T-helper 2 cell (primary cell): ENCODE measurements at places on chromosomes 1 and 21.

DNA sequence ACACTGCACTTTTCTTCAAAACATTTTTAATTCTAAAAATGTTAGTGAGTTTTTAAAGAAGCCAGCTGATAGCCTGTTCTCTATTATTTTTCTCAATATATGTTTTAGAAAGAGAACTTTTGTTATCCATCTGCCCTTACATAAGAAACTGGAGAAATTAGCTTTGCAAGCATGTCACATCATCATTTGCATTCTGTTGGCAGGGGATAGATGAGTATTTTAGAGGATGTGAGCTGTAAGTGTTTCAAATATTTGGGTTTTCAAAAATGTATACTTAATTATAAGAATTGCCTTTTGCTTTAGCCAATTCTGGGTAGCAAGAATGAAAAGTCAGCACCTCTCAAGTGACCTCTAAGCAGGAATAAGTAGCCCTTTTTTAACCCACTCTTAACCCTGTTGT, 7.4 kb downstream of the NFIA start:
- DNase-seq: no peak

GRCh38 chr1:178652506-178653490, 72.2 kb upstream of the RALGPS2 start:
- DNase-seq: no peak

GRCh38 chr1:234961456-234962339, 166.9 kb downstream of the TOMM20 start:
- no peak for DNase-seq

DNA sequence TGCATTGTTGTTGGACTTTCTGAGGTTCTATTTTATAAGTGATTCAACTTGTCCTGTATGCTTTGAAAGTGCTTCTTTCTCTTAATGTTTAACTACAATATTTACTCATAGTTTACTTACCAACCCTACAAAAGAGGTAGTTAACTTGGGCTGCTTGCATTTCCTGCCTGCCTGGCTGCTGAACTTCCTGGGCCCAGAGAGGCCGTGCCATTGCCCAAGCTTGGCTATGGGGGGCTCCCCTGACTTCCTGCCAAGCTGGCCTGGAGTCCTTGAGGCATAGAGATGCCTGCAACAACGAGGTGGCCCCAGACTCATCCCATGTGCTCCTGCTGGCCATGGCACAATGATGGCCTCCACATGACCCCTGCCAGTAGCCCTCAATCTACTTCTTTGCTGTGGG, 361.6 kb upstream of the PLD5 start:
- no peak for DNase-seq

DNA sequence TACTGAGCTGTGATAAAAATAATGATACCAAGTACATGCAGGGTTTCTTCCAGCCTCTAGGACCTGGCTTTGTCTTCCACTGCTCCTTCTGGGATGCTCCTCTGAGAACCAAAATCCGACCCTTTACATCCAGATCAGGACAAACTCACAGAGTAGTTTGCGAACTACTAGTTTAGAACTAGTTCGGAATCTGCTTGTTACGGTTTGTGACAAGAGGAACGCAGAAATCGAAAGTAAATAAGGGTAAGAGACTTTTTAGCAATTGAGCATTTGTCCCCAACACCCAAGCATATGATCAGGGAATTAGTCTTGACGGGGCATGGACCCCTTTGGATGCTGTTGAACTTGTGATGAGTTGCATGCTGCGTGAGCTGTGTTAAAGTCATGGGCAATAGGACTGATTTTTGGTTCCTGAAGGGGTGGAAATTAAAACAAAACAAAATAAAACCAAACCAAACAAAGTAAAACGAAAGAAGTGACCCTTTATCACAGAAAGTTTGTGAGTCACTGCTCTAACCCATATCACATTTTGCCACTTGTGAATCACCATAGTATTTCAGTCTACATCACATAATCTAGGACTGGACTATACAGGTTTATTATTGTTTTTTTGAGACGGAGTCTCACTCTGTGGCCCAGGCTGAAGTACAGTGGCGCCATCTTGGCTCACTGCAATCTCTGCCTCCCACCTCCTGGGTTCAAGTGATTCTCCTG, 35.7 kb upstream of the ERRFI1 start:
- DNase-seq: no peak

DNA sequence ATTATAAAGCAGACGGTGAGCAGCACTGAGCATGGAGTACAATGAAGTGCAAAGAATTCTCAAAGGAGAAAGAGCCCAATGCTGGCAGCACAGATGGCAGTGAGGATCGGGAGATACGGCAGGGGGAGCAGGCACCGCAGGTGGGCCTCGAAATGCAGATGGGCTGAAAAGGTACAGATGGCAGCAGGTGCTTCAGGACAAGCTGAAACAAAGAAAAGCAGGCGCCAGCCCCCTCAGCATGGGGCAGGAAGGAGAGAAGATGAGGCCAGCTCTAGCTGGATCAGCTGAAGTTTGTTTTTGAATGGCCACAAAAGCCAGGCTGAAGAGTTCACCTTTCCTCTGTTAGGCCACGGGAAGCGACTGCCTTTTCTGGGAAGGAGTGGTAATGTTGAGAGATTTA, 7.7 kb downstream of the CFAP298 start:
- DNase-seq: no peak

DNA sequence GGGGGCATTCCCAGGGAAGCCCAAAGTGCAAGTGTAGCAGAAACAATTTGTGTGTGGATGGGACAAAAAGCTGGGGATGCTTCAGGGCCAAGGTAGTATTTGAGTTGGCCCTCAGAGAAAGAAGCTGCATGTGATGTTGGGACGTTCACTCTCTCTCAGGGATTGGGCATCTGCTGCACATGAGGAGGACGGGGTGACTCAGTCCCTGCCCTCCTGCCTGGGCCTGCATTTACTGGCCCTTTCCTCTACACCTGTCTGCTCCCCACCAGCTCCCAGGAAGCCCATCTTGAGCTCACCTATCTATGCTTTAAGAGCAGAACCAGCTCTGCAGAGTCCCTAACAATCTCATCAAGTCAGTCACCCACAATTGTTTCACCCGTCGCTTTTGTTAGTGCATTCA, 23.5 kb upstream of the MPZL1 start:
- DNase-seq: no peak

- DNase-seq: no peak
Measured at GRCh38 chr21:36889401-36889800, 77.1 kb downstream of the HLCS start.

- no peak for DNase-seq
Measured at GRCh38 chr1:232393010-232393409, 236.9 kb downstream of the SIPA1L2 start.

- DNase-seq: peak; percentile 18
Measured at GRCh38 chr21:41369105-41369919, 7.5 kb downstream of the MX2 start.
